ENCODE measurements at places on chromosomes 16 and 17. TPM values are rescaled to one million over a fixed set of nuclear protein-coding genes. Genes with fewer than 3 reads are reported as not detected.

EFNB3 gene
- 13.7 TPM for total RNA-seq

SLX1B gene
- 2.3 TPM for total RNA-seq

- DNase-seq: no peak
Measured at GRCh38 chr16:23294260-23294659, 7.8 kb upstream of the SCNN1B start.

PPM1E gene
- 55.1 TPM for total RNA-seq

- no peak for DNase-seq
Measured at GRCh38 chr17:20784100-20784665, 204.7 kb downstream of the CDRT15L2 start.

KCNJ12 gene
- 3.4 TPM for total RNA-seq

DNA sequence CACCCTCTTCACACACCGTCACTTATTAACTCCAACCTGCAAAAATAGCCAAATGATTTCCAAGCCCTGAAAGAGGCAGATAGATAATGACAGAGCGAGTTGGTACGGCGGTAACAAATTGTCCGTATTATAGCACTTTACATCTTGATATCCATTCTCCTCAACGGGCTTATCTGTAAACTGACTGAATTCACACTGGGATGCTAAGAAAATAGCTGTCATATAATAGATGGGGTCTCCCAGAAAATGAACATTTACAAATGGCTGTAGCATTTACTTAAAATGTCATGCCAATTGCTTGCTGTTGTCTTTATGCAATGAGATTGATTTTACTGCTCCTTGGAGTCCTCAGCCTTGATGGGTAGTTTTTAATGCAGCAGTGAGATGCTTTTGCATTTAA is 225.8 kb upstream of the SDK2 start:
- DNase-seq: no peak

- DNase-seq: no peak
Measured at GRCh38 chr17:56577843-56578204, 15.7 kb upstream of the NOG start.

GRCh38 chr16:15435216-15435864 is 952 bp downstream of the BMERB1 start:
- DNase-seq: no peak

MGRN1 gene
- total RNA-seq: 41.5 TPM

GRCh38 chr17:57678393-57678792 is 66.7 kb downstream of the CCDC182 start:
- DNase-seq: no peak

DNA sequence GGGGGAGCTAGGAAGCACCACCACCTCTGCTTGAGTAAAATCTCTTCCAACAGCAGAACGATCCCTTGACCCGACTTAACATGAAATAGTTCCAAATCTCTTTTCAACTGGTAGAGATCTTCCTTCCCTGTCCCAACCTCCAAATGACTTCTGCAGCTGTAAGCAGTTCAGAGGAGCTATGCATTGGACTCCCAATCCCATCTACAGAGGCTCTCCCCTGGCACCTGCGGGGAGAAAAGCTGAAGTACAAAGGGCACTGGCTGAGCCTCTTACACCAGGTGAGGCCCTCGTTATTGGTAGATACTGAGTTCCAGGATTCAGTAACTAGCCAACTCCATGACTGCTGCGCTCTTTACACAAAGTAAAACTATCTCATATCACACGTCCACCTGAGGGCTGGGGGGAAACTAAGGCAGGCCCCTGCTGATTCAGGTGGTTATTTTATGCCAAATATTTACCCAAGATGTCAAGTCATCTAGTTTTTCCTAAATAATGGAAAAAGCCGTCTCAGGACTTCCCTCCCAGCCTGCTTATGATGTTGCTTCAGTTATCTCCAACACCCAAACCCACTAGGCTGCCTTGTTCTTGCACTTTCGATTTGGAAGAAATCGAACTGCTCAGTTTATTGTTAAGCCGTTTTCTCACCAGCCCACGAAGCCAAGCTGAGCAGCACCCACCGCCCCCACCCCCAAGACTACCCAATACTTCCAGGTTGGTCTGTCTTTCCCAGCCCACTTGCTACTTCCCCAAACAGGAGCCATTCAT is 3.2 kb downstream of the ACTG1 start:
- no peak for DNase-seq

KRTAP9-4 gene
- total RNA-seq: not detected

DNA sequence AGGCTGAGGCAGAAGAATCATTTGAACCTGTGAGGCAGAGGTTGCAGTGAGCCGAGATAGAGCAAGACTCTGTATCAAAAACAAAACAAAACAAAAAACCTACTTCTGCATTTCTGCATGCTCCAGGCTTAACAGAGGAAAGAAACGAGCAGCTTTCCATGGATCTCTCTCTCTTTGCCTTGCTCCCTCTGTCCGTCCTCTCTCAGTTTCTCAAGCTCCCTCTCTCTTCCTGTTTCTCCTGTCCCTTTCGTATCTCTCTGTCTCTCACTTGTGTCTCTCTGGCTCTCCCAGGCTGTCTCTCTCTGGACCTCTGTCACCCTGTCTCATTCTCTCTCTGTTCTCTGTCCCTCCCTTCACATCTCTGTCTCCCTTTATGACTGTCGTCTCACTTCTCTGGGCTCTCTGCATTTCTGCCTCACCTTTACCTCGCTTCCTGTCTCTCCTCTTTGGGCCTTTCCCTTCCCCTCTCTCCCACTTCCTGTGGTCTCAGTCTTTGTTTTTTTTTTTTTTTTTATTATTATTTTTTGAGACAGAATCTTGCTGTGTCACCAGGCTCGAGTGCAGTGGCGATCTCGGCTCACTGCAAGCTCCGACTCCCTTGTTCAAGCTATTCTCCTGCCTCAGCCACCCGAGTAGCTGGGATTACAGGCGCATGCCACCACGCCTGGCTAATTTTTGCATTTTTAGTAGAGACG is 4.1 kb upstream of the PITPNA start:
- no peak for DNase-seq

- DNase-seq: no peak
Measured at GRCh38 chr17:34499576-34499975, 79.8 kb upstream of the TMEM132E start.

GRCh38 chr16:17466876-17467275 is 3.9 kb downstream of the XYLT1 start:
- no peak for DNase-seq

CCL16 gene
- total RNA-seq: not detected

All from occipital lobe (tissue), 3 donors.